ENCODE measurements at places on chromosomes 2 and 18. TPM values are rescaled to one million over a fixed set of nuclear protein-coding genes. Genes with fewer than 3 reads are reported as not detected.

- H3K36me3 ChIP-seq: peaks cover 8% of the 10 kb centered on the region
- no peaks in the 10 kb centered on the region for H3K27me3 ChIP-seq
- H3K4me3 ChIP-seq: no peak overlapping the region
- peaks cover 58% of the 10 kb centered on the region for H3K4me1 ChIP-seq
- DNase-seq: no peak
Measured at GRCh38 chr2:60498127-60498815, 55.2 kb downstream of the BCL11A start.

DNA sequence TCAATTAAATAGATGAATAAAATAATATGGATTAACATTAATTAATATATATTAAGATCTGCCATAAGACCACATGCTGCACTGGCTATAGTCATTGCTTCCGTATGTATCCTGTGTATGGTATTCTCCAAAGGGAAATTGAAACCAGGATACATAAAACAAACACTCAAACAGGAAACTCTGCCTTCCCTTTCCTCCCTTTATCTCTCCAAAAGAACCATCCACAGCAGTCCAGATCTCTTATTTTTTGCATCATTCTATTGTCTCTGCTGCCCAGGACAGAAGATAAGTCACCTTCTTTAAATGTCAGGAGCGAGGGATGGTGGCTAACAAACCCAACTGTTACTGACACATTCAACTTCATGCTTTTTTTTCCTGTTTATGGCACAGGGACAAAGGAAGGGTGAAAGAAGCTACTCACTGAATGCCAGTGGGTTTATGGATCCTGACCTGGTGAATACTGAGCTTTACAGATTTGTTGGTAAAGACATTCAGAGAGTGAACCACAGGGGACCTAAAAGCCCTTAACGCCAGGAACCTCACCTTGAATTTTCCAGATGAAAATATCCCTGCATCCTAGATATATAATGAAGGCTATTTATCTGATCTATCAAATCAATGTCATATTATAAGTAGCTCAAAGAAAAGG, 67.5 kb downstream of the CSRNP3 start:
- H3K27ac ChIP-seq: no peak overlapping the region
- H3K36me3 ChIP-seq: peaks cover 8% of the 10 kb centered on the region
- no peak for DNase-seq
- no peak overlapping the region for H3K4me3 ChIP-seq
- H3K27me3 ChIP-seq: no peaks in the 10 kb centered on the region
- peaks cover 10% of the 10 kb centered on the region for H3K4me1 ChIP-seq

DNA sequence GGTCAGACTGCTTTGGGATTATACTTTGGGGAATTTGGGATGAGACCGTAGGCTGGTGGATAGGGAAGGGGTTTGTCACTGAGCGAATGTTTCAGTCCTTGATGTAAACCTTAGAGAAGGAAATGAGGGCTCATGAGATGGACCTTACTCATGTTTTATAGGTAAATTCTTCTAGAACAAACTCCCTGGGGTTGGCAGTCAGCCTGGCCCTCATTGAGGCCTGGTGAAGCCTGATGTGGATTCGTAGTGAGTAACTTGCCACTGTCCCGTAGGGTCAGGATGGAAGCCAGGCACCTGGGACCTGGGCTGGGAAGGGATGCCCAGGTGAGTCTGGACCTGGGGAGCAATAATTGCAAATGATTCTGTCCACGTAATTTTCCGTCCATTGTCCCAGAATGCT, 258.3 kb downstream of the LPIN1 start:
- no peak overlapping the region for H3K27ac ChIP-seq
- H3K4me1 ChIP-seq: peaks cover 19% of the 10 kb centered on the region
- no peak overlapping the region for H3K4me3 ChIP-seq
- DNase-seq: no peak
- H3K36me3 ChIP-seq: no peaks in the 10 kb centered on the region

Gene SH3BP4
- total RNA-seq: 44.1 TPM

DNA sequence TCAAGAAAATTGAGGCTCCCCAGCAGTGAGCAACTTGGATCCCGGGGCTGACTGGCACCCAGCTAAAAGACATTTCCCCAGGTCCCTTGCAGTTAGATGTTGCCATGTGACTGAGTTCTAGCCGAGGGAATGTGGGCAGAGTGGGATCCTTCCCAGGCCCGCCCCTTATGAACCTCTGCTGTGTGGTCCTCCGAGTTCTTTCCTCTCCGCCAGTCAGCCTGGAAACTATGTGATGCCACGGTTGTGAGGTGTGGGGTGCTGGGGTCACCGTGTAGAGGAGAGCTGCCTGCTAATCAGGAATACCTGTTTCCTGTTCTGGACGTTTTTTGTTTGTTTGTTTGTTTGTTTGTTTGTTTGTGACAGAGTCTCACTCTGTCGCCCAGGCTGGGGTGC, 45.5 kb downstream of the TMEM37 start:
- peaks cover 5% of the 10 kb centered on the region for H3K27me3 ChIP-seq
- H3K36me3 ChIP-seq: no peaks in the 10 kb centered on the region
- H3K4me3 ChIP-seq: no peak overlapping the region
- peaks cover 10% of the 10 kb centered on the region for H3K4me1 ChIP-seq

GRCh38 chr2:217465100-217465499, 537.7 kb downstream of the TNS1 start:
- H3K27ac ChIP-seq: no peak overlapping the region
- peaks cover 15% of the 10 kb centered on the region for H3K4me1 ChIP-seq

DNA sequence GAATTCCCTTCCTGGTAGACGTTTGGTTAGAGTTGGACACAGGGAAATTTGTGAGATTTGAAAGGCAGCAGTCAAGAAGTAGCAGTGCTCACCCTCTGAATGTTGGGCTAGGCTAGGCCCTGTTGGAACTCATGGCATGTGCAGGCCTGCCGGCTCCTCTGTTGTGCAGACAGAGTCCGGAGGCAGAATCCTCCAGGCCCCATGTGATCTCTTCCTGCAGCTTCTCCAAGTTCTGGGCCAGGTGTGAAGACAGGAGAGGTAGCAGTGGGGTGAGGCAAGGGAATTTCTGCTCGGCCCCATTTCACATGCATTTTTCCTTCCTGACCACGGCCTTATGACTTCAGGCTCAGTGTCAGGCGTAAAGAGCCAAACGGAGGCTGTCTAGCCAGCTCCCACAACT, 36.9 kb upstream of the RAB31 start:
- DNase-seq: no peak
- H3K36me3 ChIP-seq: no peaks in the 10 kb centered on the region
- no peak overlapping the region for H3K27ac ChIP-seq
- H3K4me1 ChIP-seq: no peaks in the 10 kb centered on the region

Gene LMAN2L
- 33.3 TPM for total RNA-seq

DNA sequence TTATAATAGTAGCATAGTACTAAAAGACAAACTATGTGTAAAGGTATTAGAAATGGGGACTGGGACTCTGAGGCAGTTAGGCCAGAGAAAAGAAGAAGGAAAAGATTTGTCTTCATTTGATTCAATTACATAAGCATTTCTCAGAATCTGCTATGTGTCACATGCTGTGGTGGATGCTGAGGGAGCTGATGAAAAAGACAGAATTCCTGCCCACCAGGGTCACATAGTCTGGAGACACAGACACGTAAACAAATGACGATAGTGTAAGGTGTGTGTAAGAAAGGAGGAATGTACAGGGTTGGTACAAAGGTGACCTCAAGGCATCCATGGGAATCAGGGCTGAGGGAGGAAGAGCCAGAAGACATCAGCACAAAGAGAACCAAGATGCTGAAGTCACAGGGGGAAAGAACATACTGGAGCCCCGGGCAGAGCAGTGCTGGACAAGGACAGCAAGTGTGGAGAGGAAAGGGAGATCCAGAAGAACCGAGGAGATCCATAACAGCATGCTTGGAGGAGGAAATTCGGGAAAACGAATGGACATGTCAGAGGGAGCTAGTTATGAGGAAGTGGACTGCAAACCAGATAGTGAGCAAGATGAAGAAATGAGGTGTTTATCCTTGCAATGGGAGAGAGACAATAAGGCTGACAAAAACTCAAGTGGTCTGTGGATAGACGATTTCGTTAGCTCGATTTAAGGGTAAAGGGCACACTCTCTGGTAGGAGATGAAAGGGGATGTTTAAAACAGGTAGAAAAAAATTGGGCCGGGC, 1.2 kb upstream of the MAPRE3 start:
- peak overlapping the region; percentile 48 for H3K4me3 ChIP-seq
- no peak overlapping the region for H3K27ac ChIP-seq
- H3K27me3 ChIP-seq: peaks cover 54% of the 10 kb centered on the region

Gene SYT4
- 1.0 TPM for total RNA-seq

Gene STK16
- 31.2 TPM for total RNA-seq

Gene POTEI
- 7.0 TPM for total RNA-seq

DNA sequence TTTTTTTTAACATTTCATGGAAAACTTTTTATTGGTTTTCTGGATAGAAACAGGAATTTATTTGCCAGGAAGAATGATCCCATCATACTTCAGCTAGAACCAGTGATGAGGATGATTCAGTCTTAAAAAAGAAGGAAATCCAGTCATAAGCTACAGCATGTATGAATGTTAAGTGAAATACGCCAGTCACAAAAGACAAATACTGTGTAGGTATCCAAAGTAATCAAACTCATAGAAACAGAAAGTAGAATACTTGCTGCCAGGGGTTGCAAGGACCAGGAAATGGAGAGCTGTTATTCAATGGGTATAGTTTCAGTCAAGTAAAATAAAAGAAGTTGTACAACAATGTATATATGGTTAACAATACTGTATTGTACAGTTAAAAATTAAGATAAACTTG, 21.3 kb downstream of the PSME4 start:
- no peak overlapping the region for H3K27ac ChIP-seq
- no peaks in the 10 kb centered on the region for H3K4me1 ChIP-seq
- no peaks in the 10 kb centered on the region for H3K27me3 ChIP-seq
- DNase-seq: no peak

Gene LHCGR
- not detected for total RNA-seq

DNA sequence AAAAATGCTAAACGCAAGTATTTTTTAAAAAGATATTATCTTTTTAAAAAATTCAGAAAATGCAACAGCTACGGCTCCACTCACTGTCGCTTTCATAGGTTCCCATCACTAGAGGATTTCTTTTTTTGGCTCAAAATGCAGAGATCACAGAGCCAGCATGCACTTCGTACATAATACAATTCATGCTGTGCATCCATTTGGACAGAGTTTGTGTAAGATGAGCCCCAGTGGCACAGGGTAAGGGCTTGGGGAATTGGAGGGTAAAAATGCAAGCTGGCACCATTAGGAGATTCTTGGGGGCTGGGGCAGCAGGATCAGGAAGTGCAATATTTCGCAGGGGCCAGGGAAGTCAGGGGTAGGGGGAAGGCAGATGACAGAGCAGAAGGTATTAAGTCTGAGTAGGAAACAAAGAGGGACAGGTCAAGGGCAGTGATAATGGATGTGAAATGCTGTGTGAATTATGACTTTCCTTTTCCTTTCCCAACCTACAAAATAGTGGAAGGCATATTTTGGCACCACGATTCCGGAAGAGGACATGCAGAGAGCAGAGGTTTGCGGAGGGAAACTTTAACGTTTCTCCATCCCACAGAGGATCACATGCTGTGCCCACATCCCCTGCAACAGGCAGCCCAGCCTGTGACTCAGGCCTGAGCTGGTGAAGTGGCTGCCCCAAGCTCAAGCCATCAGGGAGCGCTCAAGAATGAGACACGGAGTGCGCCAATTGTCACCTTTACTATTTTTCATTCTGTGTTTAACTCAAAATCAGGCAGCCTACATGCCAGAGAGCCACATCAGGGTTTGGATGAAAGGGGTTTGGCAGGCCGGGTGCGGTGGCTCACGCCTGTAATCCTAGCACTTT, 4.7 kb downstream of the CAPG start:
- H3K4me1 ChIP-seq: peaks cover 26% of the 10 kb centered on the region
- no peak for DNase-seq
- H3K36me3 ChIP-seq: peaks cover 18% of the 10 kb centered on the region
- no peaks in the 10 kb centered on the region for H3K27me3 ChIP-seq
- H3K4me3 ChIP-seq: no peak overlapping the region
- peak overlapping the region; percentile 73 for H3K27ac ChIP-seq

- peaks cover 17% of the 10 kb centered on the region for H3K4me1 ChIP-seq
- no peaks in the 10 kb centered on the region for H3K27me3 ChIP-seq
- peaks cover 18% of the 10 kb centered on the region for H3K36me3 ChIP-seq
- H3K27ac ChIP-seq: no peak overlapping the region
Measured at GRCh38 chr2:129849559-129850160, 129.8 kb upstream of the RAB6C start.

Gene IGFBP5
- 456 TPM for total RNA-seq

DNA sequence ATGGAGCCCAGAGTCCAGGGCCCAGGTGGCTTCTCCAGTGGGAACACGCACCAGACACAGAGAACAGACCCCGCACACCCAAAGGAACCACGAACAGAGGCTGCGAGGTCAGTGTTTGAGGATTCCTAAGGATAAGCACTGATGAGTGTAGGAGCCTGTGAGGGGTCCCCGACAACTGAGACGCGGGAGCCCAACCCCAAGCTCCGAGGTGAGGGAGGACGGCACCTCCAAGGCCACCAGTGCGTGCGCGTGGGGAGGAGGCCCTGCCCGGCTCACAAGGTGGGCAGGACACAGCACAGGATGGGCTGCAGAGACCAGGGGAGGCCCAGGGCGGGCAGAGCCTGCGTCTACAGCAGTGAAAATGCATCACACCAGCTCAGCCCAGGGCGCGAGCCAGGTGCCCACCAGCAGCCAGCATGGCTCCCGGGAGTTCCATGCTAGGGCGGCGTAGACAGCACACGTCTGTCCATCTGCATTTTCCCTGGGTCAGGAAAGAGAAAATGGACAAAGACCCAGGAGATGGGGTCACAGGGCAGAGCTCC, 189.1 kb downstream of the EIPR1 start:
- H3K27ac ChIP-seq: no peak overlapping the region
- no peak for DNase-seq
- H3K27me3 ChIP-seq: no peaks in the 10 kb centered on the region
- H3K4me1 ChIP-seq: no peaks in the 10 kb centered on the region
- peaks cover 24% of the 10 kb centered on the region for H3K36me3 ChIP-seq

Gene RSAD2
- 3.7 TPM for total RNA-seq

DNA sequence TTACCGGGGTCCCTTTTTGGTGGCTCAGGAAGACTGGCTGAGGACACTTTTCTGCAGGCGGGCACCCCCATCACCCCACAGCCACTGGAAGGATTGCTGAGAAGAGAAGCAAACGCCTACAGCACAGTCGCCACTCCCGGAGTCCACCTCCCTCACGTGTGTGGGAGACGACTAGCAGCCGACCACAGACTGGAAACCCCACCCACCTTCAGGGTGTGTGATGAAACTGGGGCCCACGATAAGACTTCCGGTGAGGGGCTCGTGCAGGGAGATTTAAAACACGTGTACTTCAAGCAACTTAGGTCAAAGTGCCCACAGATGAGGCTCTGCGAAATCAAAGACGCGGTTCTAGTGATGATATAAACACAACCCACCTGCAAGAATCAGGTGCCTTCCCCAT, 26.3 kb downstream of the MBP start:
- DNase-seq: no peak
- H3K4me1 ChIP-seq: peaks cover 59% of the 10 kb centered on the region
- peaks cover 3% of the 10 kb centered on the region for H3K36me3 ChIP-seq
- H3K27me3 ChIP-seq: no peaks in the 10 kb centered on the region
- no peak overlapping the region for H3K27ac ChIP-seq
- H3K4me3 ChIP-seq: no peak overlapping the region

DNA sequence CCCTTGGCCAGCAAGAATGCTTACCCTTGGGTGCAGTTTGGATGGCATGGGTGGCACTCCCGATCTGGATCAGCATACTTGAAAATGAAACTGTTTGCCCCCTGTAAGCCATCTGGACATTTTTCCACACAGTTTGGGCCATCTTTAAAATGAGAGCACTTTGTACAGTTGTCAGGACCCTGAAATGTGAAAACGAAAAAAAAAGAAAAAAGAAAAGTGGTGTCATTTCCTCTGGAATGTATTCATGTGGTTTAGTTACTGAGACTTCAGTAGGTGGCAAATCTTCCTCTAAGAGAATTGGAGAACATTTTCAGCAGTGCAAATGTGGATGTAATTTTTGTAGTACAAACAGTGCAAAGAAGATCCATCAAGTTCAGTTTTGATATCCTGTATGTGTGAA, 873.3 kb downstream of the ERBB4 start:
- no peak for DNase-seq
- H3K4me3 ChIP-seq: no peak overlapping the region
- no peaks in the 10 kb centered on the region for H3K36me3 ChIP-seq
- no peaks in the 10 kb centered on the region for H3K27me3 ChIP-seq
- H3K4me1 ChIP-seq: no peaks in the 10 kb centered on the region
